Nucleus accumbens (tissue), 56 donors: ENCODE measurements at places on chromosomes 1 and 21.

DNA sequence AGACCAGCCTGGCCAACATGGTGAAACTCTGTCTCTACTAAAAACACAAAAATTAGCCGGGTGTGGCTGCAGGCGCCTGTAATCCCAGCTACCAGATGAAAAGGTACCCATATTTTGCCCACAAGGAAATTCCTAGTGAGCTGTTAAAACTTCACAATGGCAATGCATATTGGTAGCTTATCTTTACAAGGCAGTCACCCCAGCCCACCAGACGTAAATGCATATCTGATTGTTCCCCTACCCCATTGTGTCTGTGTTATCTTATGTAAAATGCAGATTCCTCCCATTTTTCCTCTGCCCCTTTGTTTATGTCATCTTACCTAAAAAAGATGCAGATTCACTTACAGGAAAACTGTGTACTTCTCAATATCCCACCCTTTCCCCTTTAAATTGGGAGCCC, 103.1 kb upstream of the SLC2A1 start:
- DNase-seq, result no peak

DNA sequence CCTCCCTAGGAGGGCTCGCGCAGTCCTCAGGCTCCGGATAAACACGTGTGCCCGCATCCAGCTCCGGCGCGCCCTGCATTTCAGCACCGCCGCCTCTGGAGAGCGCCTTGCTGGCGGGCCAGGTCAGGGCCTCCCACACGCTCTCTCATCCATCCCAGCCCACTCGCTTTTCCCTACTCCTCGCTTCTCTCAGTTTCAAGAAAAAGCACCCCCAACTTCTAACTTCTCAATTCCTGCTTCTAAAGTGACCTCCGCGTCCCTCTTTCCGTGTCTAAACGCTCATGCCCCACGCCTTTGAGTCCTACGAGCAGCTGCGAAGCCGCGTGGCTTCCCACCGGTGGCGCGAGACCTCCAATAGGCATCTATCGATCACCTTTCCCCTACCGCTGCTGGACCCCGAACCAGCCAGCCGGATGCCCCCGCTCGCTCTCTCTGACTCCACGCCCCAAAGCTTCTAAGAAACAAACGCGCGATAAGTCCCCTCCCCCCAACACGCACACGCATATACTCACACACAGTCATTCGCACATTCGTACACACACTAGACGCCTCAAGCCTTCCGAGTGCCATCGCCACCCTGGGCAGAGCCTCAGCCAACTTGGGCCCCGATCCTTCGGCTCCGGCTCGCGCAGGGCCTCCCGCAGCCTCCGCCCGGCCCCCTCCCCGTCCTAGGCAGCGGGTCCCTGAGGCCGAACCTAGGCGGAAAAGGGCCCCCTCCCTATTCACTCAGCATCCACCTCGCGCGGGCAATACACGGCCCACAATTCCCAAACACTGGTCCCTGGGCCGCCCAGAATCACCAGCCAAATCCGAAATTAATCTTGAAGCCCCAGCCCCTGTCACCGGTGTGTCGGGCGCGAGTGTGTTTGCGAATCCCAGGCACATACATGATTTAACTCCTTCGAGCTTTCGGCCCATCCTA, 1.1 kb downstream of the NMNAT2 start:
- DNase-seq, result no peak

DNA sequence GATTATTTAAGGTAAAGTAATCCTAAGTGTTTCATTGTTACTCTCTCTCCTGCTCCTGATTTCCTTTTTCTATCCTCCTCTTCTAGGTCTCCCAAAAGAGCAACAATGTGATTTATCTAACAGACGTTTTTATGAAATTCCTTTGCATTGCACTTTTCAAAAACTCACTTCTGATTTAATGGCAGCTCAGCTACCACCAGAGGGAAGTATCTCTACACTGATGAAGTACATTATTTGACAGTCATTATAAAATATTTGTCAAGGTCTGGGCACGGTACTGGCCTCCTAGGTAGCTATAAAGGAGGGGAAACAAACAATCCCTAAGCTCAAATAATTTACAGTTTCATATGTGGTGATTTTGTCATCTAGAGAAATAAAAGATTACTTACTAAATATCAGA, 15.6 kb downstream of the TMPRSS15 start:
- DNase-seq, result no peak

DNA sequence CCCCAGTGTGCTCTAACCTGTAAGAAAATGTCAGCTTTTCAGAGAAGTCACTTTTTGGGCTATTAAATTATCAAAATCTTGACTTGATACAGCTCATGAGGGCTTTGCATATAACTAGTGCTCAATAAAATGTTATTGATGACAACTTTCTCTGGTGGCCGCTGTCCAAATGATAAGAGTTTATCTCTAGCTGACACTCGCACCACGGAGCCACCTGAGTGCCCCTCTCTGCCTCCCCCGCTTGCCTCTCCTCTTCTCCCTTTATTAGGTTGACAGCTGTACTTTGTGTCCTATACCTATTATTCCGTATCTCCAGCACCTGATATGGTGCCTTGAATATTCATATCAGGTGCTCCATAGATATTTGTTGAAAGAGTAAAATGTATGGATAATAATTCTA, 82.8 kb downstream of the PHTF1 start:
- DNase-seq, result no peak

DNA sequence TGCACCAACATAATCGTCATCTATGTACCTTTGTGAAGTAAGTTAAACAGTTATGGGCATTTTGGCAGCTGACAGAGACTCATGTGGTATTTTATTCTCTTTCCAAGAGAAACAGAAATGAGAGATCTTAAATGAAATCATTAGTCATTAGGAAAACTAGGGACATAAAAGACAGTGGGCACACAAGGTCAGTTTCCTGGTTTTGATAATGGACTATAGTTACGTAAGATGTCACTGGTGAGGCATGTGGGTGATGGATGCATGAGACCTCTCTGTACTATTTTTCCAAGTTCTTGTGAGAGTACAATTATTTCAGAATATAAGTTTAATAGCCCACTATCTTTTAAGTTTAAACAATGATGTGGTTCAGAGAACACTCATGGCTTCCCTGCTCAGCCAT, 216.9 kb downstream of the APP start:
- DNase-seq, result no peak

- no peak for DNase-seq
Measured at GRCh38 chr1:106022312-106022902, 1034.1 kb upstream of the PRMT6 start.
